Skin of body (tissue), 3 donors: ENCODE measurements at places on chromosomes 6 and 20. TPM values are rescaled to one million over a fixed set of nuclear protein-coding genes. Genes with fewer than 3 reads are reported as not detected.

- DNase-seq, result no peak
Observed at GRCh38 chr20:10077886-10078285, 43.1 kb downstream of the ANKEF1 start.

The MAS1 gene
- total RNA-seq, result under 0.01 TPM

The PRDM13 gene
- total RNA-seq, result not detected

- no peak for DNase-seq
Observed at GRCh38 chr6:54097753-54098152, 13.5 kb upstream of the MLIP start.

The PKIB gene
- total RNA-seq, result 4.4 TPM

- DNase-seq, result no peak
Observed at GRCh38 chr6:167020206-167020605, 21.0 kb downstream of the CEP43 start.

GRCh38 chr6:46172176-46172575 lies 1.4 kb upstream of the ENPP5 start:
- DNase-seq, result no peak

DNA sequence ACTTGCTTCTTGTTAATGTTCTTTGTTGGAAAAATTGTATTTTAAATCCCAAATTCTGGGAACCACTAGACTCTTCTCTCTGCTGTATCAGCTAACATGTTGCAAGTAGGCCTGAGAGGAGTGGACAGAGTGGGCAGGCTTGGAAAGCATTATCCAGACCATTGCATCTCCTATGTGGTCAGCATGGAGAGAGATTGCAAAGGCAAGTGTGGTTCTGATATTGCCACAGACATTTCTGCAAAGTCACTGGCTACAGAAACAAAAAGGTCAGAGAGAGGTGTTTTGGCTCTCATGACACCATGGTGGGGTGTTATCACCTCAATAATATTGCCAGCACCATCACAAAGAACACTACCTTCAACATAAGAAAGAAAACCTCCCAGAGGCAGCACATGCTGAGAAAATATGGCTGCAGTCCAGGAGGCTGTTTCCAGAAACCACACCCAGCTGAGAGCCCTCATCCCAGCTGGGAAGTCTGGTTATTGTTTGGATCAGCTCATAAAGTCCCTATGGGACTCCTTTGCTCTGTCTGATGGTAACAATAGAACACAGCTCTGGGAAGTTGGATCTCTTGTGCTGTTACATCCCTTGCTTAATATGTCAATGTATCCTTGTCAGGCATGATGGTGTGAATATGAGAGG lies 78.2 kb upstream of the TBX18 start:
- DNase-seq, result peak; percentile 66

DNA sequence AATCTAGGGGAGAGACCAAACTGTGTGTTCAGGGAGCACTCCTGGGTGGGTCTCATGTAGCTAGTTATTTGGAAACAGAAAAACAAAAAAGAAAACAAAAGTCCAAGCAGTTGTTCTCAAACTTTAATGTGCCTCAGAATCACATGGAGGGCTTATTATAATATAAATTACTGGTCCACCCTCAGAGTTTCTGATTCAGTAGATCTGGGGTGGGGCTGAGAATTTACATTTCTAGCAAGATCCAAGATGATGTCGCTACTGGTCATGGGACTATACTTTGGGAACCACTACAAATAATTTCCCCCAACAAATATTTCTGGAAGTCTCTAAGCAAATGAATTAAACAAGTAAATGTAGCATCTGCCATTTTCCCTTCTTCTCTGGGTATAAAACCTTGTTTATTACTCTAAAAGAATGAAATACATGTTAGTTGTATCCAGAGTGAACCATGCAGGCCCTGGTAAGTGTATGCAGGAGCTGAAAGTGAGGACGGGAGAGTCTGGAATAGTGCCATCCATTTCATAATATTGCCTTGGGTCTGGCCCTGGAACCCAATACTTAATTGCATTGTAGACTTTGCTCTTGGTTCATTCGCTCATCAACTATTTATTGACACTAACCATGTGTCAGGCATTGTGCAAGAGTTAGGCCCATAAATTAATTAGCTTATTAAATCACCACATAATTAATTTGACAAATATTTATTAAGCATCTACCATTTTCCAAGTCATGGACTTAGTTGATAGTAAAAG lies 490.8 kb downstream of the EPM2A start:
- DNase-seq, result no peak

The FLRT3 gene
- 50.4 TPM for total RNA-seq

DNA sequence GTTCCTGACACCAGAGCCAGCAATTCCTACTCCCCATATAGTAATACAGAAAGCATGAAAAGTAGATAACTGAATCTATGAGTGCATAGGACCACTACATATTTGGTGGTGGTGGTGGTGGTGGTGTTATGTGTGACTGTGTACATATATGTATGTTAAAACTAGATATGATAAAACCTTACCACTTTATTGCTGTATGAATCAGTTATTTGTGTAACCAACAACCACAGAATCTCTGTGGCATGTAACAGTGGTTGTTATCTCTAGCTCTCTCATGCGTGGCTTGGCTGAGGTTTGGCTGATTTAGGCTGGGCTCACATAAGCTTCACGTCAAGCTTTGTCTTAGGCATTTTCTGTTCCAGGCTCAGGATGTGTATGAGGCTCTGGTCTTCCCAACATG lies 55.7 kb downstream of the PLCB1 start:
- DNase-seq, result no peak

DNA sequence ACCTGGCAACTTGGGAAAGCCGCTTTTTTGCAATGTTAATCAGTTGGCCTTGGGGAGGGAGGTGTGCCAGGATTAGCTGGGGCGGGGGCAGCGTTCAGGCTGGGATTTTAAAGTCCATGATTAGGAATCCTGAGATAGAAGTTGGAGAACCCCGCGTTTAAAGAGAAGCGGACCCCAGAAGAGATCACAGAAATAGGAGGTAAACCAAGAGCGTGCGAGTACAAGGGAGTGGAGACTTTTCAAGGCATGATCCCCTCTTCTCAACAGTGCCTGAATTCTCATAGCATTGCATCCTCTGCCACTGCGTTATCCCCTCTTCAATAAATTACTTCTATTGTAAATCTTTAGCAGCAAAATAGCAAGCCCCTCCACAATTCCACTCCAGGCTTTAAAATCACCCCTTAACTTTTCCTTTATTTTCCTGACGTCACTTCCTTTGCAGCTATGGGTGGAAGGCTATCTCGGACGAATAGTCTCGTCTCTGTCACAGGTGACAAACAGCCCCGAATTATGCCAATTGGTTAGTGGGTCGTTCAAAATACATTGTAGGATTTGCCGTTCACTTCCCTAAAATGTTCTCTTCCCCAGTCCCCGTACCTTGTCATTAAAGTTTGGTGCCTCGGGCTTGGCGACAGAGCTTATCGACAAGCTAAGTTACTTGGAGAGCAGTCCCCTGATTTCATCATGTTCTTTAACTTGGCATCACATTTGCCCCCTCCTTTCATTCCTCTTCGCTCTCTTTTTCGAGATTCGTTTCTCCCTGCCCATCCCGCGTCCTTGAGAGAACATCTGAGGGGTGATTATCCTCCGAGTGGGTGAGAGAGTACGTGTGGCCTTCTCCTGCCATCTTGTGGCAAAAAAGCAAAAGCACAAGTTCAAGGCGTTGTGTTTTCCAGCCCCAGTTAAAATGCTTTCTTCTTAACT lies 17.1 kb downstream of the OR2B2 start:
- peak; percentile 96 for DNase-seq

DNA sequence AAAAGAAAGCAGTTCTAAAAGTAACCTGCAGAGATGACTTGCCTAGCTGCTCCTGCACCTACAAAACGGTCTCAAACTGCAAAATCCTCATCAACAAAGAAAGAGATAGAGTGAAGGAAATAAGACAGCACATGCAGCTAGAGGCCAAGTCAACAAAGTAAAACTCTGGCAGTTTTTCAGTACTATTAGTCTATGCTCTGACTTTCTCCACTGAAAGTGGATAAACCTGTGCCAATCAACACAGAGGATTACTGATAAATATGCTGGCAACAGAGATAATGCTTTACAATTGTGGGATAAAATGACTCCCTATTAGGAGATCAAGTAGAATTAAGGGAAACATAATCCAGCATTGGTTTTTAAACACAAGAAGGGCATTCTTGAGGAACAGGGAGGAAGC lies 13.4 kb downstream of the KIAA0319 start:
- no peak for DNase-seq

DNA sequence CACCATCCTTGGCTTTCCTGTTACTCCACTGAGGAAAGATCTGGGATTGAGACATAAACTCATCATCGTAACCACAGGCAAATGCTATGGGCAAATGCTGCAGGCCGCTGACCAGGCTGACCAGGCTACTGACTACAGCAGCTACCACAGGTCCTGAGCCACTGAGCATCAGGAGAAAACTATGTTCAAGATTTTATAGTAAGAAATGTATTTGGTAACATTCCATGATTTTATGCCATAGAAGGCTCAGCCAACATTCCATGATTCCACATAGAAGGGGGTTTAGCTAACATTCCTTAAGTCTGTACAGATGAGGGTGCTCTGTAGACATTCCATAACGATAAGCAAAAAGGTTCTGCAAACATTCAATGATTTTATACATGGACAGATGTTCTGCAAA lies 16.1 kb upstream of the B4GALT5 start:
- no peak for DNase-seq

The MLN gene
- not detected for total RNA-seq

GRCh38 chr6:52385074-52385473 lies 23.1 kb downstream of the PAQR8 start:
- DNase-seq, result no peak

- DNase-seq, result no peak
Observed at GRCh38 chr6:111761783-111762312, 111.4 kb downstream of the FYN start.
